ENCODE measurements at places on chromosomes 1 and 21.

DNA sequence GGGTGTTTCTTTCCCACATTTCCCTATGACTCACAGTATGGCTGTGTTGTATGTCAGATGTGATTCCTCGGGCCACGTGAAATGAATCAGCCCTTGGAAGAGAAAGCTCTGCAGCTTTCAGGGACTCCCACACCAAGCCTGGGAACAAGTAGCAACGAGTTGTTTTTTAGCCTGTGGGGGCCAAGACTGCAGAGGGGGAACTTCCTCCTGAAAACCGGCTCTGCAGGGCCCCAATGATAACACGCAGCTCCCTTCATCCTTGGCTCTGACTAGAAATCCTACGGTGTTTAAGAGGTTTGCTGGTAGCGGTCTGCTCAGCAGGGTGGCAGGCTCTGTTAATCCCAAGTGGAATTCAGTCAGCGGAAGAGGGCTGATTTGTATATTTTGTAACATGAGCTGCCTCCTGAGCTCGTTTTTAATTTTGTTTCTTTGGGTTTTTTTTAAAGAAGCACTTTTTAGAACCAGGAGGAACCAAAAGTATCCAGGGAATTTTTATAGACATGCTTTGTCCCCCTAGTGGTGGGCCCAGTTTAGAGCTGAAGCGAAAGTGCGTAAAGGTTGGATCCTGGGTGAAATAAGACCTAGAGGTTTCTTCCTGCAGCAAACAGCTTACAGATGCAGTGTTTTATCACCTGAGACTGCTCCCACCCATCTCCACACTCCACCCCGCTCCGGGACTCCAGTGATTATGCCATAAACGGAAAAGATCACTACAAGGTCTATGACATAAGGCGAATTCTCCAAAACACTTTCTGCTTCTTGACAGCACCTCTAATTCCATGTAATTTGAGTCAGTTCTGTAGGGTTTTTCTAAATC is 48.8 kb downstream of the LAMC2 start:
- no peak for DNase-seq

- no peak for DNase-seq
These were observed 27.7 kb downstream of the ARHGEF19 start for GRCh38 chr1:16184557-16185303.

GRCh38 chr1:185694081-185694480 is 40.1 kb upstream of the HMCN1 start:
- no peak for DNase-seq

- no peak for DNase-seq
These were observed 107.2 kb downstream of the EDEM3 start for GRCh38 chr1:184647471-184647870.

- DNase-seq = no peak
These were observed 102.2 kb downstream of the PIK3R3 start for GRCh38 chr1:46030074-46030870.

- no peak for DNase-seq
These were observed 66.6 kb downstream of the MAN1C1 start for GRCh38 chr1:25683177-25683576.

- no peak for DNase-seq
These were observed 48.1 kb downstream of the STUM start for GRCh38 chr1:226596531-226597165.

GRCh38 chr1:176211396-176212165 is 4.5 kb upstream of the COP1 start:
- no peak for DNase-seq

DNA sequence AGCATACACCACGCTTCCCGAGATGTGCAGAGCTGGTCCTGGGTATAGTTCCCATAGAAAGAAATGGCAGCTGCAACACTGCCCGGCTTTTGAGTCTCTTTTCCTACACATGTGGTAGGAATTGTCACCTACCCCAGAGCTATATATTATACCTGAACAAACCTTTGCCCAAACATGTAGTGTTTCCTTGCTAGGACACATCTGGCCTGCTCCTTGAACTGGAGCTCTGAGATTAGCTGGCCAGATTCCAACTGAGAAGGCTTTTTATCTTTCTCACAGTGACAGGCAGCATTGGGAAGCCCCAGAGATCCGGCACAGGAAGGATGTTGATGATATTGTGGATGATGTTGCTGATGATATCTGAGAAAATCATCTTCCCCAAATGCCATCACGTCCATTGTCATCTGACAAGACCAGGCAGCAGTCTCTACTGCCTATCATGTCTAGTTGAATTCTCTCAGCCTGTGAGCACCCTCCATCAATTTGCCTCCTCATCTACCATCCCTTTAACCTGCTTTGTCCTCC is 115.0 kb upstream of the SMYD2 start:
- no peak for DNase-seq

GRCh38 chr1:56516539-56517252 is 62.7 kb downstream of the PLPP3 start:
- no peak for DNase-seq

DNA sequence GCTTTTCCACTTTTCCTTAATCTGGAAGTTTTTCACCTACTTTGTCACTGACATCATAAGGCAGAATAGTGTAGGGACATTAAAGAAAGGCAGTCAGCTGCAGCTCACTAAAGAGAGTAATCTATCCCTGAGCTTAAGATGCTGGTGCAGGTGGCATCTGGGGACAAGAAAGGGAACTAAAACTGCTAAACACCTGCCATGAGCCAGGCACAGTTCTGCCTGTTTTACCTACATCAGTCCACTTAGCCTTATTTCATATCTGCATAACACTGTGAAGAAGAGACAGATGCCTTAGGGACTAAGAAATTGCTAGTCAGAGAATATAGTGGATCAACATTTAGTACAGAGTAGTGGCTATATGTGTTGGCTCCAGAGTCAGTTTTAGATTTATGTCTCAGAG is 88.1 kb downstream of the GPATCH2 start:
- no peak for DNase-seq
